ENCODE measurements at places on chromosomes 11 and 22.

- no peaks in the 10 kb centered on the region for H3K36me3 ChIP-seq
- H3K4me1 ChIP-seq, result no peaks in the 10 kb centered on the region
- no peak overlapping the region for H3K4me3 ChIP-seq
- DNase-seq, result no peak
These were observed 22.5 kb upstream of the DAGLA start for GRCh38 chr11:61657566-61658290.

DNA sequence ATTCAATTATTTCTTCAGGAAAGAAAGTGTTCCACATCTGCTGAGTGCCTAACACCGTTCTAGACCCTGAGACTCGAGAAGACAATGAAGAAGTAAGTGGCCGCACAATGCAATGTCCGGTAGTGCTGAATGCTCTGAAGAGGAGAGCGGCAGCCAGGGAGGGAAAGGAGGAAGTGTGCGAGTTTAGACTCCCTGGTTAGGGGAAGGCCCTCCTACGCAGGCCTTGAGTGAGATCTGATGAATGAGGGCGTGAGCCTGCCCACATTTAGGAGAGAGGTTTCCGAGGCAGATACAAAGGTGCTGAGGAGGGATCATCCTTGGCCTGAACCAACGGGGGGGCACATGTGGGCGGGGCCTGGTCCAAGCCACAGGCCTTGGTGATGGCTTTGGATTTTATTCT is 558.6 kb downstream of the NTM start:
- DNase-seq, result no peak
- H3K36me3 ChIP-seq, result no peaks in the 10 kb centered on the region
- H3K4me1 ChIP-seq, result no peaks in the 10 kb centered on the region
- no peak overlapping the region for H3K27ac ChIP-seq
- no peak overlapping the region for H3K4me3 ChIP-seq

- peaks cover 37% of the 10 kb centered on the region for H3K27me3 ChIP-seq
- H3K27ac ChIP-seq, result no peak overlapping the region
- H3K4me1 ChIP-seq, result no peaks in the 10 kb centered on the region
- no peak for DNase-seq
- no peak overlapping the region for H3K4me3 ChIP-seq
These were observed 45.3 kb upstream of the GALNT18 start for GRCh38 chr11:11667056-11667455.

DNA sequence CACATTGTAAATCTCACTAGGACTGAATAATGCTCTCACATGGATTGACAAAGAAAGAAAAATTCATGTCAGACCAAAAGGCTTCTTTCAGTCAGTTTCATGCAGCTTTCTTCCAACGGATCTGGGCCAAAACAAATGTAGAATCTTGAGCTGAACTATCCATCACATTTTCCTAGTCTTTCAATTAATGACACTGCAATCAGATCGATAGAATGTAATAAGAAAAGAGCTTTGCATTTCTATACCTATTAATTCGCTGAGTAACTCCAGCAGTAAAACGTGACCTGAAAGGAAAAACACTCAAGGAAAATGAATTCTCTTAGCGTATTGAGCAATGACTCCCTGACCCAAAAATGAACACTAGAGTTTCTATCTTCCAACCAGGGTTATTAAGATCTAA is 194.8 kb upstream of the BLID start:
- H3K4me3 ChIP-seq, result no peak overlapping the region
- no peak for DNase-seq
- H3K27ac ChIP-seq, result no peak overlapping the region
- no peaks in the 10 kb centered on the region for H3K4me1 ChIP-seq
- peaks cover 32% of the 10 kb centered on the region for H3K27me3 ChIP-seq
- H3K36me3 ChIP-seq, result no peaks in the 10 kb centered on the region

DNA sequence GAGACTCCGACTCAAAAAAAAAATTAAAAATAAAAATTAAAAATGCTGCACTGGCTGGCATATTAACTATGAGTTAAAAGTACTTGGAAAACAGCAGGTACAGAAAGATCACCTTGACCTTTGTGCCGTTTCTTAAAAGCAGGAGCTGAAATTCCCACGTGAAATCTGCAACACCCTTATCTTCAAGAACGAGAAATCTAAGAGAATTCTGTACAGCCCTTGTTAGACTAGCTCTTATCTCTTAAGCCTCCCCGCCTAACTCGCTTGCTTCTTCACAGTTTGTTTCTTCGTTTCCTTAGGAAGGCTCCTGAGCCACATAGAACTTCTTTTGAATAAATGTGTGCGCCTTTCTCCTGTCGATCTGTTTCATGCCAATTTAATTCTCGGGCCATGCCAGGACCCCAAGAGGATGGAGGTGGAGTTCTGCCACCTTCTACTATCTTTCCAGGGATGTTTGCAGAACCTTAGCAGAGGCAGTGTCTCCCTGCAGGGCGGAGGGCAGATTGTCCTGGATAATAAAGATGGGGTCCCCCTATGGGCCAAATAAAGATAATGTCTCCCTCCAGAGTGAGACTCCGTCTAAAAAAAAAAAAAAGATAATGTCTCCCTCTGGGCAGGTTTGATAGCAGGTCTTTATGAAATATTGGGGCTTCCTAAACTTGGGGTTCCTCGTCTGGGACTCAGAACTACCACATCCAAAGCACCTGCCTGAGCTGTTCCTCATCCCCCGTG is 27.4 kb upstream of the SYT8 start:
- no peak for DNase-seq
- H3K36me3 ChIP-seq, result no peaks in the 10 kb centered on the region
- no peaks in the 10 kb centered on the region for H3K27me3 ChIP-seq
- H3K27ac ChIP-seq, result no peak overlapping the region
- H3K4me1 ChIP-seq, result no peaks in the 10 kb centered on the region

- no peak overlapping the region for H3K4me3 ChIP-seq
- H3K4me1 ChIP-seq, result no peaks in the 10 kb centered on the region
- H3K27ac ChIP-seq, result no peak overlapping the region
- H3K27me3 ChIP-seq, result peaks cover 17% of the 10 kb centered on the region
- DNase-seq, result no peak
- H3K36me3 ChIP-seq, result no peaks in the 10 kb centered on the region
These were observed 24.4 kb downstream of the NPTXR start for GRCh38 chr22:38819387-38819940.

- peaks cover 12% of the 10 kb centered on the region for H3K4me1 ChIP-seq
- no peaks in the 10 kb centered on the region for H3K36me3 ChIP-seq
- H3K27ac ChIP-seq, result no peak overlapping the region
- H3K27me3 ChIP-seq, result no peaks in the 10 kb centered on the region
- H3K4me3 ChIP-seq, result no peak overlapping the region
These were observed 45.3 kb downstream of the GDPD5 start for GRCh38 chr11:75480185-75481175.

DNA sequence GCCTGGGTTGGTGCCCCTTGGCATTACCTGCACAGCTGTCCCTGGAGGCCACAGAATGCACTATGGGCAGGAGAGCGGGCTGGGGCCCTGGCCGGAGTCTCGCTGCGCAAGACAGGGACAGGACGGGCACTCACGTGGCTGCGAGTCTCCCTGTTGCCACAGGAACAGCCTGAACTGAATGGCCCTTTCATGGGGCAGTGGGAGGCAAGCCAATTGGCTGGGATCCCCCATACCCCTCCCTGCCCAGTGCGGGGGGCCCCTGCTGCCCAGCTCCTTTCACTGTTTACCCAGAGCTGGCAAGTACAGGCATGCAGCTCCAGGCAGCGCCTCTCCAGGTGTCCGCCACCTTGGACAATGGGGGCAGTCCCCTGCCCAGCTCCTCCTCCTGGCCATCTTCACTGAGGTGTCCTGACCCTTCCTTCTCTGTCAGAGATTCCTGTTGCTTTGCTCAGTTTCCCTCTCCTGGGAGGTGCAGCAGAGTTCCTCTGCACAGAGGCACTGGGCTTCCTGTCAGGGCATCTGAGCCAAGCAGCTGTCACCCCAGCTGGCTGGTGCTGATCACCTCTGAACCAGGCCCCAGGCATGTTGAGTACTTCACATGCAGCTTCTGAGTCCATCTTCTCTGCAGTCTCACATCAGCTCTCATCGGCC is 5.2 kb downstream of the USP2 start:
- no peaks in the 10 kb centered on the region for H3K36me3 ChIP-seq
- DNase-seq, result no peak
- H3K4me3 ChIP-seq, result no peak overlapping the region
- peaks cover 18% of the 10 kb centered on the region for H3K27me3 ChIP-seq

Measured in DND-41 (cell line).